NCI-H2081 (cell line): ENCODE measurements at places on chromosomes 5 and 9.

GRCh38 chr5:151611127-151611775 lies 20.1 kb upstream of the FAT2 start:
- DNase-seq, result no peak

GRCh38 chr9:92186631-92187030 lies 71.4 kb upstream of the SPTLC1 start:
- no peak for DNase-seq

- no peak for DNase-seq
Observed at GRCh38 chr5:179328291-179328690, 17.0 kb downstream of the ADAMTS2 start.

GRCh38 chr9:21429191-21429590 lies 11.0 kb upstream of the IFNA1 start:
- no peak for DNase-seq

DNA sequence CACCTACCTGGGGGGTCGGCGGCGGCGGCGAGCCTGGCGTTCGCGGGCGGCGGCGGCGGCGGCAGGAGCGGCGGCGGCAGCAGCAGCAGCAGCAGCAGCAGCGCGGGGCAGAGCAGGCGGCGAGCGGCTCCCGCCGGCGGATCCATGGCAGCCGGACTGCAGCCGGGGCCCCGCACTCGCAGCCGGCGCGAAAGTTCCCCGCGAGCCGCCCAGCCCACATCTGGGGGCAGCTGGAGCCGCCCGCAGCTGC lies 153 bp downstream of the ADAMTS2 start:
- no peak for DNase-seq

DNA sequence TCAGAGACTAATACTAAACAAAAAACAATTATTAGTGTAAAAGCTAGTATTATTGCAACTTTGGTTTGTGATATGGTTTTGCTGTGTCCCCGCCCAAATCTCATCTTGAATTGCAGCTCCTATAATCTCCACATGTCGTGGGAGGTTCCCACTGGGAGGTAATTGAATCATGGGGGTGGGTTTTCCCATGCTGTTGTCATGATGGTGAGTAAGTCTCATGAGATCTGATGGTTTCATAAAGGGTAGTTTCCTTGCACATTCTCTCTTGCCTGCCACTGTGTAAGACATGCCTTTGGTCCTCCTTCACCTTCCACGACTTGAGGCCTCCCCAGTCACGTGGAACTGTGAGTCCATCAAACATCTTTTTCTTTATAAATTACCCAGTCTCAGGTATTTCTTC lies 325.9 kb upstream of the DAB2 start:
- no peak for DNase-seq

- peak; percentile 52 for DNase-seq
Observed at GRCh38 chr9:81687521-81688261, 1.7 kb downstream of the TLE1 start.

GRCh38 chr9:136116360-136117098 lies 2.1 kb downstream of the TMEM250 start:
- DNase-seq, result no peak

DNA sequence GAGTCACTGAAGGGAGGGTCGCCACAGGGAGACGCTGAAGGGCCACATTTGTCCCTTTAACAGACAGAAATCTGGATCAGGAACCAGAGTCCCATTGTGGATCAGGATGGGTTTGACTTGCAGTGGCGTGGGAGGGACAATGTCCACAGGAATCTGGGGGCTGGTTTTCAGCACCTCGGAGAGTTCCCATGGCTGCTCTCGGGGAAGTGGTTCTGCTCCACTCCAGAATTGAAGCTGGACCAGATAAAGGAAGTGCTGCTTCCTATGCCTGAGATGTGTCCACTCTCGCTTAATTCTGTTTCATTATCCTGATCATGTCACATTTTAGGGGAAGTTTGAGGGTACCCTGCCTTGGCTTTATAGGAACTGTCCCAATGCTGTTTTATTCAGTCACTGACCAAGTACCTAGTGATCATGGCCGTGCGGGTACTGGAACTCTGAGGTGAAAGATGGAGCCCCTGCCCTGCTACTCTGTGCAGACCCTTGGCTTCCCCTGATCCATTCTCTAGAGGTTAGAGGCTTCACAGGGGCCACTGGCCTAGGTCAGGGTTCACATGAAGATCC lies 28.7 kb downstream of the ENHO start:
- no peak for DNase-seq

GRCh38 chr5:173872957-173873305 lies 15.2 kb upstream of the CPEB4 start:
- DNase-seq, result no peak

- no peak for DNase-seq
Observed at GRCh38 chr5:157478726-157479125, 18.7 kb downstream of the NIPAL4 start.

GRCh38 chr9:125825762-125826161 lies 78.6 kb downstream of the PBX3 start:
- DNase-seq, result no peak

- no peak for DNase-seq
Observed at GRCh38 chr5:126122942-126123341, 300.3 kb upstream of the GRAMD2B start.

DNA sequence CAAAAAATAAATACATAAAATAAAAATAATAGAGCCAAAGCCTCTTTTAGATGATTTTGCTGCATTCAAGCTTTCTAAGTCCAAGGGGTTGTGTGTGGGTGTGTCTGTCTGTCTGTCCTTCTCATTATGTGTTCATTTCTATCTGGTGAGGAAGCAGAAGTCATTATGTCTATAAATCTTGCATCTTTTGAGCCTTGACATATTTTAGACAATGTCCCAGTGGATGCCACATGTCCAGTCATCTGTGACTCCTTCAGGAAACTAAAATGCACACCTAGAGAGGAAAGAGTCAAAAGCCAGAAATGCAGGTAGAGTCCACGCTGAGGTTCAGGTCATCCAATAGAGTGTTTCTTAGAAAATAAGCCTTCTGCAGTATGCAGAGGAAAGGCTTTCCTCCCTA lies 80.9 kb downstream of the GALNT10 start:
- DNase-seq, result no peak

GRCh38 chr9:131590449-131590848 lies 45.1 kb downstream of the PRRT1B start:
- DNase-seq, result no peak

DNA sequence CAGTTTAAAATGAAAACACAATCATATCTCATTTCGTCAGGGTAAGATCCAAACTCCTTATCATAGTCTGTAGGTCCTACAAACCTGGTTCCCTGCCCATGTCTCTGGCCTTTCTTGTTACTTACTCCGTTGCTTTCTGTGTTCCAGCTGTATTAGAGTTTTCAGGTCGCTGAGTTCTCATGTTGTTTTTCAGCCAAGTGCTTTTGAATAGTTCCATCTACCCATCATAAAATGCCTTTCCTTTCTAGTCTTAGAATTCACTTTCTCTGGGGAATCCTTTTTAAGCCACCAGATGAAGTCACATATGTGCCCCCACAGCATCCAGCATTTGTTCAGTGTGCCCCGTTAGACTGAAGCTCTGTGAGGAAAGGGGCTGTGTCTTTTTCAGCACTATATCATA lies 228.7 kb downstream of the YTHDC2 start:
- no peak for DNase-seq

- no peak for DNase-seq
Observed at GRCh38 chr5:167653645-167654106, 637.8 kb upstream of the WWC1 start.

DNA sequence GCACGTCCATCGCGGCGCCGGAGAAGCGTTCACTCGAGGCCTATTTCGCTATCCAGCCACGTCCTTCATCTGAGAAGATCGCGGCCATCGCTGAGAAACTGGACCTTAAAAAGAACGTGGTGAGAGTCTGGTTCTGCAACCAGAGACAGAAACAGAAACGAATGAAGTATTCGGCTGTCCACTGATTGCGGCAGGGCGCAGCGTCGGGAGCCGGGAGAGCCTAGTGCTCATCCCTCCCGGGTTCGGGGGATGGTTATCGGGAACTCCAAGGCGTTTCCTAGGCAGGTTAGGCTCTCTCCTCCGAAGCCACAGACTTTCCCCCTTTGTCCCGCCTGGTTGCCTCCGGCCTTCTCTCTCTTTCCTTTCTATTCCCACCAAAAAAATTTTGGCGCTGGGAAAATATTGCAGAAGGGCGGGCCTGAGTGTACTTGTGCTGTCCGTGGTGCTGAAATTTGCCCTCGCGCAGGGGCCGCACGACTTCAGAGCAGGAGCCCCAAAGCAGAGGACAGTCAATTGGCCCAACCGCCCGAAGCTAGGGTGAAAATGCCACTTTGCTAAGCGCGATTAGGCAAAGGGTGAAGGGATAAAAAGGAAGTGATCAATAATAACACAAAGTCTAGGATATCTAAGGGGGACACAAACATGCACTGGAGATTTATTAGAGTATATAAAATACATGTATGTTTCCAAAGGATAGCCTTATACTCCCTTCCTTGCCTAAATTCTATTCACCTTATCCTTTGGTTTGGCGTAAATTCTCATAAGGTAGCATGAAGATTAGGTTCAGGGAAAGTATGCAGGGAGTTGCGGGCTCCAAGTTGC lies 1.8 kb downstream of the POU4F3 start:
- no peak for DNase-seq

DNA sequence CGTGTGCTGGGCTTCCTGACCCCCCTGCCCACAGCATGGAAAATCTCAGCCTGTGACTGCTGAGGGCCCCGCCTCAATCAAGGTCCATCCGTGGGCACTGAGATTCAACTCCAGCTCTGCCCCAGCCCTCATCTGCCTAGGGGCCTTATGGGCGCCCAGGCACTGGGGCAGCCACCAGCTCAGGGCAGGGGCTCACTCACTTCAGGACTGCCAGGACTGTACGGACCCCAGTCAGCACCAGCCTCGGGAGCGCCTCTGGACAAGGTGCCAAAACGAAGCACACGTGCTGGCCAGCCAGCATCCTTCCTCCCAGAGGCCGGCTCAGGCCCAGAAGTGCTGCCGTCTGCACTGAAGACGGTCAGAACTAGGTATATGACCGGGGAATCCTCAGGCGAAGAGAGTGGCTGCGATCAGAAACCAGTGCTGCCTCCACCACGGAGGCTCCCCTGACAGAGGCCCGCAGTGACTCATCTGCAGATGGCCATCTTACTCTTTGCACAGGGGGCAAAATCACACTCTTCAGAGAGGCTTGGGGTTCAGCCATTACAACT lies 19.6 kb downstream of the CLPTM1L start:
- DNase-seq, result no peak

DNA sequence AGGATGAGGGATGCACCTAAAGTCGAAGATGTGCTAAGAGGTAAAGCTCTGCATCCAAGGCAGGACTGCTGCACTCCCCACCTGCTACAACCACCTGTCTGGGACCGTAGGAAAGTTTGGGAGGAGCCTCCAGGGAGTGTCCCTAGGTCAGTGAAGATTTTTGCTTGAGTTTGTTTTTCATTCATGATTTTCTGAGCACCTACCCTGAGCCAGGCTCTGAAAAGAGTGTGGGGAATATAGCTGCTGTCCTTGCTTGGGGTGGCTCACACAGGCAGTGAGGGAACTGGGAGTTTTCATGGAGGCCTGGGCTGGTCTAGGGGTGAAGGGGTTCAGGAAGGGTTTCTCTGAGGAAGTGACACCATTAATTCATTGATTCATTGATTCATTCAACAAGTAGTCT lies 48.9 kb downstream of the SAR1B start:
- no peak for DNase-seq

DNA sequence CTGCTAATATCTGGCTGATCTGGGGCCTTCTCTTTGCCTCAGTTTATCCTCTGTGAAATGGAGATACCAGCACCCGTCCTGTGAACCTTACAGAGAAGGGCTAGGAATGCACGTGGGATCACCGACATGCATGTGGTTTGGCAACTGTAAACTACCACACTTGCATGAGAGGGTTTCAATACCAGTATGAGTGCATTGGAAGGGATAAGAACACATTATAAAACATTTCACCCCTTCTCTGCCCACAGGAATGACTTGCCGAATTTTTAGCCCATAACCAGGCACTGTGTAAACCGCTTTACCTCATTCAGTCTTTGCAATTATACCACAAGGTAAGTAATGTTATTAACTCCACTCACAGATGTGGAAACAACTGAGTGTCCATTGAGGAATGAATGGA lies 8.9 kb upstream of the RAB14 start:
- DNase-seq, result no peak

DNA sequence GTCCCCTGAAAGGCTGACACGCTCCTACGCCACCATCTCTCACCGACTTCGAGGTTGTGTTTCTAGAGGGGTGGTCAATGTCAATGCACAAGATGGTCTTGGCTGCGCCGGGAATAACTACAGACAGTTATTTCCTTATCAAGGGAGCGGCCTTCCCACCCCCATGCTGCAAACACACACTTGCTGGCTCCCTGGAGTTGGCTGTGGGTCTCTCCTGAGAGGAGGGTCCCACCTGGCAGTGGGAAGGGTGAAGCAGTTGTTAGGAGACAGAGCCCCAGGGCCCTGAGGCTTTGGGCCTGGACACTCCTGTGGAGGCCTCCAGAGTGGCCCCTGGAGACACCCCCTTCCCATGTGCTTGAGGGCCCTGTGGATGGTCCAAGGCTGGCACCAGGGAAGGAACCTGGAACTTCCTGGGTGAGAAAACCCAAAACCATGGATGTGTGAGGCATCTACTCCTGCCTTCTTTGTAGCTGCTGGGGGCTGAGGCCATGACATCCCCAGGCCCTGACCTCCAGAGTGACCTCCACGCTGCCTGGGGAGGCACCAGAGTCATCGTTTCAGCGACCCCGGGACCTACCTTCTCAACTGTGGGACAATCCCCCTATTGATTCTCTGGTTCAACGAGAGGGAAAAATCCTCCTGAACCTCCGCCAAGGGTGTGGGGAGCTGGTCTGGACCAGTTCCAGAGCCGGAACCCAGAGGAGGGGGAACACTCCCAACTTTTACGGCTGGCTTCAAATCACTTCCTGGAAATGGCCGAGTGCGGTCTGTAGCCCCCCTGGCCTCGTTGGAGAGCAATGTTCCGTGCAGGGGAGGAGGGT lies 101.1 kb upstream of the COL5A1 start:
- DNase-seq, result no peak

DNA sequence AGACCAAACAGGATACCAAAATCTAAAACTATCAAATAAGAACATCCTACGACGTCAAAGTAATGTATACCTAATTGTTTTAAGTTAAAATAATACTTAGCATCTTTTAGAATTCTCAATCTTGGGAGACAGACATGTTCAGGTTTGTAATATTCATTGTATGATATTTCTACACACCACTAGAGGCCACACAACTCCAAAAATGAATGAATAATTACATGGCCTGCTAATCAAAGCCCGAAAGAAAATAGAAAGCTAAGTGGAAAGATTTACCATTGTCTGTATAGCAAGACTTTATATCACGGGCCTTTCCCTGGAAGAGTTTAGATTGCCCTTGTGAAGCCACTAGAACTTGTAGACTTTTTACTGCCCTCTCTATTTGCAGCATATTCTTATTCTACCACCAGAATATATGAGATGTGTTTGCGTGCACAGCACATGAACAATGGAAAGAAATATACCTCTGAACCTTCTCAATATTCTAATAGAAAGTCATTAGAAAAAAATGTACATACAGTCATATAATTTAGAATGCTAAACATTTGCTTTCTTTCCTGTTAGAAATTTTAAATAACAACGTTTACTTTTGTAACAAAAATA lies 380.1 kb upstream of the NUDT12 start:
- no peak for DNase-seq
